ENCODE measurements at places on chromosomes 16 and 17. TPM values are rescaled to one million over a fixed set of nuclear protein-coding genes. Genes with fewer than 3 reads are reported as not detected.

DNA sequence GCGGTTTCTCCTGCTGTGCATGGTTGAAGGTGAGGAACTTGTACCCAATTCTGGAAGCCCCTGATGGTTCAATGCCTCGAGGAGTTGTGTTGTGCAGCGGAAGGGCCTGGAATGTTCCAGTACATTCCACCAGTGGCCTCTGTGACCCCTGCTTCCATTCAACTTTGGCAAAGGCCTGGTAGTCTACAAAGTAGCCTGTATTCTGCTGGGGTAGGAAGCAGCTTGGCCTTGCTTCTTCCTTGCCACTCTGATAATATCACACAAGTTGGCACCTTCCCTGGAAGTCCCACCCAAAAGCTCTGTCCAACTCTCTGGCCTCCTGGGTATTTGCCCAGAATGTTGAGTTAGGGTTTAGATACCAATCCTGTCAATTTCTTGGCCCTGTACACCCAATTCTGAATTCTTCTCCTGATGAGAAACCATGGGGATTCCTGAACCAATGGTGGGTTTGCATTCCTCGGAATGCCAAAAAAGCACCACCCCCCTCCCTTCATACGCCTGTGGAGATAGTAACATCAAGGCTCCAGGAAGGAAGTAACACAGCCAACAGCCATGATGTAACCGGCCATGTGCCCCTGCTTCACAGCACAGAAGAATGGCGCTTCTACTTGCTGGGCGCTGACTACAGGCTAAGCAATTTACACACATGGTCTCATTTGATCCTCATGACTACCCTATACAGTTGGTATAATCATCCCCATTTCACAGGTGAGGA, 11.8 kb upstream of the FAM117A start:
- no peak overlapping the region for H3K27ac ChIP-seq
- DNase-seq = no peak
- no peaks in the 10 kb centered on the region for H3K27me3 ChIP-seq

DNA sequence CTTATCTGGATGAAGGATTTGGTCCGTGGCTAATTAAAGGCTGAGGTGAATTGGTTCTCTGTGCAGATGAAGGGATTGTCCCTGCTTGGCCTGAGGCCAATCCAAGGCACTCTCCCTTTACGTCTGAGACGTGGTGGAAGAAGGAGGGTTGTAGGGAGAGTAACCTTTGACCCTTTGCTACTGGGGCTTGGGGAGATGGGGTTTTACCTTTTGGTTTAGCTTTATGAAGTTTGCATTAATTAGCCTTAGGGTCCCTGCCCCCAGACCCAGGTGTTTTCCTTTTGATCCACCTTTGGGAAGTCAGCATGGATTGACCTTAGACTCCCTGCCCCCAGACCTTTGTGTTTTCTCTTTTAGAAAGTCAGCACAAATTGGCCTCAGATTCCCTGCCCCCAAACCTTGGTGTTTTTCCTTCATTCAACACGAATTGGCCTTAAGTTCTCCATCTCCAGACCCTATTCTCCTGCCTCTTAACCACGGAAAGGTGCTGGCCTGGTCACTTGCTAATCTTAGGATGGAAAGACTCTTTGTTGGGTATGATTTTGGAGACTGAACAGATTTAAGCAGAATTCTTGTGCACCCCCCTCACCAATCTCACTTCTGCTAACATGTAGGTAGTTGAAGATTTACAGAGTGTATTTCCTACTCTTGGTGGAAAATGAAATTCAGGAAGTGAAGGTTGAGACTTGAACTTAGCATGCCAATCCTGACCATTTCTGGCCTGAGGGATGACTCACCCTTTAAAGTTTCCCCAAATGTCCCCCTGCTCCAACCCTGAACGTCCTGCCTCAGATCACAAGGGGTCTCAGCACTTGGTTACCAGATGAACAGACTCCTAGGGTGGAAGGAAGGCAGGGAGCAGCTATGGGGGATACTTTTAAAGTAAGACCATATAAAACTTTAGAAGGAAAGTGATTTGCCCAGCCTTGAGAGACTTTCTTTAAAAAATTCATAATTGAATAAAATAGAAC, 23.1 kb upstream of the MMD start:
- no peak for DNase-seq
- no peak overlapping the region for H3K4me3 ChIP-seq
- H3K4me1 ChIP-seq = no peaks in the 10 kb centered on the region
- H3K27ac ChIP-seq = no peak overlapping the region
- H3K27me3 ChIP-seq = peaks cover 2% of the 10 kb centered on the region

DNA sequence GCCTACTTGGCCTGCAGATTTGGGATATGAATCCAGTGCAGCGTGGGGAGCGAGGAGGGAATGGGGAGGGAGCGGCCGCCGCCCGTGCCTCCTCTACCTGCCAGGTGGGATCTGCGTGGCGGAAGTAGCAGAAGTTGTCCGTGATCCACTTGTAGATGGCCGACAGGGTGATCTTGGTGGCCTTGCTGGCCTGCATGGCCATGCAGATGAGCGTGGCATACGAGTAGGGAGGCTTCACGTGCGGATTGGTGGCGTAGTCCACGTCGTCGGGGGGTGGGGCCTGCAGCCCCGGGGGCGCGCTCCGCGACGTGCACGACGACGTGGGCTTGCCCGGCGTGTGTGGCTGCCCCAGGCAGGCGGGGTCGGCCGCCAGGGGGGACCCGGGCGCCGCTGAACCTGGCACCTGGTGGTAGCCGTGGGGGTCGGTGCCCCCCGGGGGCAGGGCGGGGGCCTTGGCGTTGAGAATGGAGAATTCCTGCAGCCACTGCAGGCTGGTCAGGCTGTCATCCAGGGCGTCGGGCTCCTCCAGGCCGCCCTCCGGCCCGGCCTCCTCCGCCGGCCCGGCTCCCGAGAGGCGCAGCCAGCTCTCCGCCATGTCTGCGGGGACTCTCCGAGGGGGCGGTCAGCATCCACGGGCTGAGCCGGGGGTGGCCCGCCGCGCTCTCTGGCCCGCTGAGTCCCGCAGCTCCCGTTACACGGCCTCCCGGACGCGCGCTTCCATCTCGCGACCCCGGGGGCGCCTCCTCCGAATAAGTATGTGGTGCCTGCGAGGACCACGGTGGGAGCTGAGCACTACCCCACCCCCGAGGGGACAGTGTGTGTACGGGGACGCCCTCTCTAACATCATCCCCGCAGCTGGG, 1.0 kb downstream of the FOXJ1 start:
- DNase-seq = peak; percentile 53
- H3K4me3 ChIP-seq = peak overlapping the region; percentile 87
- H3K27me3 ChIP-seq = peaks cover 12% of the 10 kb centered on the region
- H3K4me1 ChIP-seq = peaks cover 46% of the 10 kb centered on the region
- peak overlapping the region; percentile 62 for H3K27ac ChIP-seq

GRCh38 chr16:15043344-15043743, 12.5 kb downstream of the NTAN1 start:
- H3K4me1 ChIP-seq = peaks cover 7% of the 10 kb centered on the region
- no peaks in the 10 kb centered on the region for H3K27me3 ChIP-seq
- DNase-seq = no peak
- peaks cover 11% of the 10 kb centered on the region for H3K36me3 ChIP-seq

GRCh38 chr17:30720013-30720471, 104.5 kb downstream of the CRLF3 start:
- no peak overlapping the region for H3K4me3 ChIP-seq
- H3K36me3 ChIP-seq = no peaks in the 10 kb centered on the region
- no peak overlapping the region for H3K27ac ChIP-seq
- H3K27me3 ChIP-seq = no peaks in the 10 kb centered on the region
- DNase-seq = no peak

GRCh38 chr16:57688987-57689761, 5.4 kb upstream of the DRC7 start:
- DNase-seq = no peak
- H3K36me3 ChIP-seq = no peaks in the 10 kb centered on the region
- H3K27me3 ChIP-seq = no peaks in the 10 kb centered on the region
- H3K4me1 ChIP-seq = peaks cover 19% of the 10 kb centered on the region
- peak overlapping the region; percentile 28 for H3K4me3 ChIP-seq

GRCh38 chr16:3000540-3000939, 12.2 kb upstream of the CLDN9 start:
- DNase-seq = no peak
- H3K4me3 ChIP-seq = no peak overlapping the region
- peak overlapping the region; percentile 28 for H3K27ac ChIP-seq
- H3K27me3 ChIP-seq = peaks cover 5% of the 10 kb centered on the region
- H3K36me3 ChIP-seq = no peaks in the 10 kb centered on the region

DNA sequence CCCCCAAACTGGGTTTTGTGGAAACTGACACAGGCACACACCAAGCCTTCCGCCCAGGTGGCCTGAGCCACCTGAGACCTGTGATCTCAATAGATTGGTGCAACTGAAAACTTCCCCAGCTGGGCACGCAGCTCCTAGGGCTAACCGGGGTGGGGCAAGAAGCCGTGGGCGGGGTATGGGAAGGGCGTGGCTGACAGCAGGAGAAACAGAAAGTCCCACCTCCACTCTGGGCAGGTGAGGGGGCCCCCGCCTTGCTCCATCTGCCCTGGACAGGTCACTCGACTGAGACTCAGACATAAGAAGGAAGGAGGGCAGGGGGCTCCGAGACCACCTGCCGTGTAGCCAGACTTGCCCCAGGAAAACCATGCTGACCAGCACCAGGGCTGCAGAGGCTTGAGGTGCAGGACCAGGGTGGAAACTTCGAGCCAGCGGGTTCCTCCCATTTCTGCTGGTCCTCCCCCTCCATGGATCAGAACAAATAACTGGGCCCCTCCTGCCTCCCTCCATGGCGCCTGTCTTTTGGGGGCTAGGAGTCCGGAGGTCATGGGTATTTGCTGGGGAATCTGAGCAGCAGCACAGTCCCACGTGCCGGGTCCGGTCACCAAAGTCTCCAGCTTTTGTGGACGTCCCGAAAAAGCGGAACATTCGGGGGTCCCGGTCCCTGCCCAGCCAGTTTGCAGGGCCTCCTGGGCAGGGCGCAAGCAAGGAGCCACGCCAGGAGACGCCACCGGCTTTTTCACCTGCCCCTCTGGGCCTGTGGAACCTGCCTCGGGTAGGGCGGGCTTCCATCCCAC, 1.3 kb downstream of the TIMP2 start:
- no peaks in the 10 kb centered on the region for H3K36me3 ChIP-seq
- H3K4me1 ChIP-seq = peaks cover 6% of the 10 kb centered on the region
- H3K4me3 ChIP-seq = peak overlapping the region; percentile 49
- DNase-seq = no peak

GRCh38 chr17:74147966-74148365, 55.5 kb upstream of the RPL38 start:
- H3K4me3 ChIP-seq = no peak overlapping the region
- H3K4me1 ChIP-seq = no peaks in the 10 kb centered on the region
- H3K27me3 ChIP-seq = peaks cover 5% of the 10 kb centered on the region
- peaks cover 5% of the 10 kb centered on the region for H3K36me3 ChIP-seq
- no peak for DNase-seq
- H3K27ac ChIP-seq = no peak overlapping the region

GRCh38 chr17:16197276-16197675, 18.1 kb downstream of the NCOR1 start:
- H3K27ac ChIP-seq = no peak overlapping the region
- peaks cover 60% of the 10 kb centered on the region for H3K4me1 ChIP-seq
- peaks cover 17% of the 10 kb centered on the region for H3K36me3 ChIP-seq
- H3K27me3 ChIP-seq = no peaks in the 10 kb centered on the region
- H3K4me3 ChIP-seq = no peak overlapping the region
- DNase-seq = no peak

- peaks cover 2% of the 10 kb centered on the region for H3K27me3 ChIP-seq
- H3K4me1 ChIP-seq = no peaks in the 10 kb centered on the region
- no peaks in the 10 kb centered on the region for H3K36me3 ChIP-seq
These were observed 85.5 kb downstream of the SHISA6 start for GRCh38 chr17:11326492-11326891.

DNA sequence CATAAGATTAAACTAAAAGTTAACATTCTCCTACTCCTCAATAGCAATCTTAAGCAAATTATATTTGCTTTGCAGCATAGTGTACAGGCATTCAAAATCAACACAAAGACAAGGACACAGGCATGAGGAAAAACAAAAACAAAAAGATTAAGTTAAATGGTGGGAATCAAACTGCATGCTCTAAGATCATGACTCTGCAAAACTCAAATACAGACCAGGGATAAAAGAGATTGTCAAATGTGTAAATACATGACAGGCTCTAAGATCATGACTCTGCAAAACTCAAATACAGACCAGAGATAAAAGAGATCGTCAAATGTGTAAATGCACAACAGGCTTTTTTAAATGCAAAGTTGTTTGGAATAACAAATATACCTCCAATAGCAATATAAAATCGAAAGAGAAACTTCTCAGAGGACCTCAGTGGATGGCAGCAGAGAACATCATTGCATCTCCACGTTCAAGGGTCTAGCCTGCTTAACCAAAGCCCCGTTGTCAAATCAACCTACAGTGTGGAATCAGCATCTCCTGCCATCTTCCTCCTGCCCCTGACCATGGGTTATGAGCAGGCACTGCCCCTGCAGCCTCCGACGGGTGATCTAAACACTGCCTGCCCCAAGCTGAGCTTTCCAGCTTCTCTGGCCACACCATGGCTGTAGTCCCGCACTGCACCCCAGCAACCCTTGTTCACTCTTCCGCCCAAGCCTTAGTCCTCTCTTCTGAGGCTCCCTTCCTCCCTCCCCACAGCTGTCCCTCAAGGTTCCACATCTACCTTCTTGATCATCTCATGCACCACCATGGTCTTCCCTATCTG, 446.1 kb downstream of the SOX9 start:
- no peak overlapping the region for H3K4me3 ChIP-seq
- peaks cover 3% of the 10 kb centered on the region for H3K27me3 ChIP-seq
- no peaks in the 10 kb centered on the region for H3K4me1 ChIP-seq
- no peaks in the 10 kb centered on the region for H3K36me3 ChIP-seq
- no peak overlapping the region for H3K27ac ChIP-seq

DNA sequence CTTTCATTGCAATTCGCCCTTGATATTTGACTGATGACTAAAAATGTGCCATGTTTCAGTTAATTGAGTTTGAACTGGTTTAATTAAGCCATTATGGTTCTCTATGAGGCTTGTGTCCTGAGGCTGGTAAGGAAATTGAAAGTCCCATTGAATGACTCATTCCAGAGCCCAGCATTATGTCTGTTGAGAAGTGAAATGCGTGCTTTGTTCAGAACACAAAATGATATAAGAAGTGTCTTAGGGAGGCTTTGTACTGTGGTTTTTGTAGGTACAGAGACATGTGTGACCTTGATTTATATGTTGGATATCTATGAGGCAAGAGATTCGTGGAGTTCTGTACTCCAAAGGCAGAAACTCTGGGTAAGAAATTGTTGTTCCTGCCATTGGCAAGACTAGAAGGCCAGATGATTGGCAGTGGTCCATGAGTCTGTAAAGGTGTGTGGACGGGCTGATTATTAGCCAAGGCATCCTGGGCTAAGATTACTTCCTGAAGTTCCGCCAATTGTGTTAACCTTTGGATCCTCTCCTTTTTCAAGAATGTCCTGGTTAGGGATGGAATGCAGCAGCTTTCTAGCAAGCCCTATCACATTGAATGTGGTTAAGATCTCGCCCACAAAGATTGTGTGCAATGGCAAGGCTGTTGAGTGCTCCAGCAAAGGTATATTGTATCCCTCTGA, 103.7 kb downstream of the NPIPB5 start:
- no peak for DNase-seq
- no peaks in the 10 kb centered on the region for H3K4me1 ChIP-seq
- no peak overlapping the region for H3K4me3 ChIP-seq

GRCh38 chr17:4721203-4722135, 9.8 kb upstream of the MED11 start:
- H3K36me3 ChIP-seq = peaks cover 23% of the 10 kb centered on the region
- peak; percentile 68 for DNase-seq
- H3K27me3 ChIP-seq = peaks cover 2% of the 10 kb centered on the region
- H3K4me3 ChIP-seq = peak overlapping the region; percentile 67

The KRT14 gene
- not detected for polyA plus RNA-seq

The CBLN1 gene
- polyA plus RNA-seq = not detected

The C17orf113 gene
- polyA plus RNA-seq = 0.21 TPM

The KRTAP3-1 gene
- polyA plus RNA-seq = not detected

The ZG16 gene
- not detected for polyA plus RNA-seq

All from immature natural killer cell (primary cell).